Activated naive CD8-positive, alpha-beta T cell treated with anti-CD3 and anti-CD28 coated beads, Interleukin-2, amount 50 U/mL, for 16 hours (primary cell): ENCODE measurements at places on chromosomes 3 and 15.

GRCh38 chr15:75694241-75695182 is 18.1 kb downstream of the CSPG4 start:
- no peak for DNase-seq

GRCh38 chr3:124666067-124666466 is 64.2 kb upstream of the UMPS start:
- no peak for DNase-seq

DNA sequence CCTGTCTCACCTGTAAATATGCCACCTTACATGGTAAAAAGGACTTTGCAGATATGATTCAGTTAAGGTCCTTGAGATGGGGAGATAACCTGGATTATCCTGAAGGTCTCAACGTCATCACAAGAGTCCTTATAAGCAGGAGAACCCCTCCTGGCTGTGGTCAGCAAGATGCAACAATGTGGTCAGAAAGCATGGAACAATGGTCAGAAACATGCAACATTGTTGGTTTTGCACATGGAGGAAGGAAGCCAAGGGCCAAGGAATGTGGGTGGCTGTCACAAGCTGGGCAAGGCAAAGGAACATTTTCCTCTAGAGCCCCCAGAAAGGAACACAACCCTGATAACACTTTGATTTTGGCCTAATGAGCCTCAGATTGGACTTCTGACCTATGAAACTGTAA is 9.4 kb upstream of the SUMF1 start:
- no peak for DNase-seq

GRCh38 chr3:150169330-150169940 is 198.7 kb upstream of the PFN2 start:
- DNase-seq, result no peak

GRCh38 chr15:66008940-66009562 is 139.8 kb downstream of the RAB11A start:
- DNase-seq, result no peak

GRCh38 chr3:61032991-61033390 is 218.3 kb downstream of the FHIT start:
- DNase-seq, result no peak

GRCh38 chr15:60917461-60918145 is 311.5 kb downstream of the RORA start:
- no peak for DNase-seq

- DNase-seq, result no peak
Observed at GRCh38 chr15:67803299-67803698, 22.0 kb upstream of the SKOR1 start.

GRCh38 chr15:63057468-63058345 is 15.2 kb downstream of the TPM1 start:
- no peak for DNase-seq

DNA sequence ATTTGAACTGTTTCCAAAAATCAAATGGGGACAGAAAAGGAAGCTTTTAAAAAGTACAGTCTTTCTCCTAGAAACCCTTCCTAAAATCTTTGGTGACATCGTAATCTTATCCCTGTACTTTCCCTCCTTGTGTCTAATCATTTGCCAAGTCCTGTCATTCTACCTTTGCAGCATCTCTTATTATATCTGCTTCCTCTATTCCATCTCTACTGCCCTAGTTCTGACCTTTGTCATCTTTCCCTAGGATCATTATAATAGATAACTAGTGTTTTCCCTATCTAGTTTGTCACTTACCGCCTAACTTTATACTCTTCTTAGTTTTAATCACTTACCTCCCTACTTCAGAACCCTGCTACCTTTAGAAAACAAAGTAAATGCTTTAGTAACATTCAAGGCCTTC is 11.6 kb downstream of the USP8 start:
- no peak for DNase-seq

- DNase-seq, result no peak
Observed at GRCh38 chr15:51119120-51119519, 24.4 kb upstream of the TNFAIP8L3 start.

GRCh38 chr3:82424031-82424339 is 662.5 kb upstream of the GBE1 start:
- DNase-seq, result no peak

DNA sequence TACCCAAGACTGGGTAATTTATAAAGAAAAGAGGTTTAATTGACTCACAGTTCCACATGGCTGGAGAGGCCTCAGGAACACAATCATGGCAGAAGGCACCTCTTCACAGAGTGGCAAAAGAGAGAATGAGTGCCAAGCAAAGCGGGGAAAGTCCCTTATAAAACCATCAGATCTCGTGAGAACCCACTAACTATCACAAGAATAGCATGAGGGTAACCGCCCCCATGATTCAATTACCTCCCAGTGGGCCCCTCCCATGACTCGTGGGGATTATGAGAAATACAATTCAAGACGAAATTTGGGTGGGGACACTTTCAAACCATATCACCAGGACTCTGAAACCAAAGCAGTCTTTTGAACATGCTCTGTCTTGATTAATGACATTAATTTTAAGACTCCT is 7.0 kb downstream of the RTP3 start:
- DNase-seq, result no peak

DNA sequence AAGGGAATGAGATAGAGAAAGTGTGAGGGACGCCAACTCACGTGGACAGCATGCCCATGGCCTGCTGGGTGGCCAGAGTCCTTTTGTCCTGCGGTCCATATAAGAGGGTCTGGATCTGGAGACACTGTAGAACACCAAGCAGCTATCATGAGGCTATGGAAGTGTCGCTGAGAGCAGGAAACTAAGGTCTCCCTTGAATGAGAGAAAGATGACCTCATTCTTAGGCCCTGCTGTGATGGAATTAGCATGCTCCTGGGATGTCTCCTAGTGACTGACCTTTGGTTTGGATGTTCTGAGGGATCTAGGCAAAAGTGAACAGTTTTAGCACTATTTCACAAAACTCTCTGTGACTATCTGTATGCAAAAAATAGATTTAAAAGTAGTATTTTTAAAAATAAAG is 34.4 kb downstream of the SYNM start:
- no peak for DNase-seq

DNA sequence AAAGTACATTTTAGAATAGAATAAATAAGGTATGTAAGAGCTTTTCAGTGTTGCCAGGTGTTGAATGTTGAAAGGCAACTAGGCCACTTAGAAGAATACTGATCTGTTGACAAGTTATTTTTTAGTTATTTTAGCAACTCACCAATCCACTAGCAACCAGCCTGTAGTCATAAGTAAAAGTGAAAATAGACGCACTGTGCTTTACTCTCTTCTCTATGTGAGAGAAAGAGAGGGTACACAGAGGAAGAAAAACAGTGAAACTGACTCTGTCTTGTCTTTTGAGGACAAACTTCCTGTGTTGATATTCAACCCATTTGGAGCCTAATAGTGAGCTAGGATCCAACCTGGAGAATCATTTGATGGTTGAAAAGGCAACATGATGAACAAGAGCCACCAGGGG is 327.1 kb upstream of the GOLIM4 start:
- no peak for DNase-seq

- DNase-seq, result no peak
Observed at GRCh38 chr3:196633555-196634151, 5.8 kb upstream of the NRROS start.

GRCh38 chr3:50515565-50516439 is 12.4 kb upstream of the CACNA2D2 start:
- no peak for DNase-seq

GRCh38 chr3:63791974-63792373 is 27.1 kb upstream of the C3orf49 start:
- no peak for DNase-seq

DNA sequence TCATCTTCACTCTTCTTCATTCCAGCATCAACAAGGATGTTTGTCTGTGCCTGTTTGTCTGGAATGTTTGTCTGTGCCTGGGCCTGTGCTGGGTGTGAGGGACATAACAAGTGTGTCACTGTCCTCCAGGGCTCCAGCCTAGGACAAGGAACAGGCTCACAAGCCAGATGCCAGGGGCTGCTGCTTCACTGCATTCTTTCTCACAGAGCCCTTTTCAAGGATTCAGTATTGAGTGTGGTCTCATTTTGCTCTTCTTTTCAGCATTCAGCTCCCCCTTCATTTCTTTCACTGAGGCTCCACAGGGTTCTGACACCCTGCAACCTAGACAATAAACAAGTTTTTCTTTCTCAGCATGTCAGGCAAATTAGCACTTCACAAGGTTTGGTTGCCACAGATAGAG is 43.6 kb upstream of the KY start:
- no peak for DNase-seq

DNA sequence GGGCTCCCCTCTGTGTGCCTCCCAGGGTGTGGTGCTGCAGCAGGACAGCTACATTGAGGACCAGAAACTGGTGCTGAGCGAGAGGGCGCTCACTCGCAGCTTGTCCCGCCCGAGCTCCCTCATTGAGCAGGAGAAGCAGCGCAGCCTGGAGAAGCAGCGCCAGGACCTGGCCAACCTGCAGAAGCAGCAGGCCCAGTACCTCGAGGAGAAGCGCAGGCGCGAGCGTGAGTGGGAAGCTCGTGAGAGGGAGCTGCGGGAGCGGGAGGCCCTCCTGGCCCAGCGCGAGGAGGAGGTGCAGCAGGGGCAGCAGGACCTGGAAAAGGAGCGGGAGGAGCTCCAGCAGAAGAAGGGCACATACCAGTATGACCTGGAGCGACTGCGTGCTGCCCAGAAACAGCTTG is 53.7 kb downstream of the KLHL25 start:
- no peak for DNase-seq

DNA sequence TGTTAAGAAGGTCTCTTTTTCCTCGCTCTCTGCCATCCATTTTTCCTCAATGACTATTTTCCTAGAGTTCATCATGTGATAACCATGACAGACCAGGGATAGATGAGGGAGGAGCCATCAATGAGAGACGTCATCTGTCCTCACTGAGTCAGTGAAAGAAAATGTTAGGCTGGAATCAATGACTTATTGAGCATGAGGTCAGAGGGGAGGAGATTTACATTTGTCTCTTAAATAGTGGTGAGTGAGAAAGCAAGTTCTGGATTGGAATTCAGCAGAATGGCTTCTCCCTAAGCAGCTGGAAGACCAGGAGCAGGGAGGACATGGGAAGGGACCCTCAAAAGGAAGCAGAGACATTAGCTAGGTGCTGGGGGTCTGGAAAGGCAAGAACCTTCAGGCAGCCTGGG is 28.2 kb upstream of the USP3 start:
- DNase-seq, result no peak

- DNase-seq, result no peak
Observed at GRCh38 chr15:24684313-24684712, 8.7 kb downstream of the NPAP1 start.

DNA sequence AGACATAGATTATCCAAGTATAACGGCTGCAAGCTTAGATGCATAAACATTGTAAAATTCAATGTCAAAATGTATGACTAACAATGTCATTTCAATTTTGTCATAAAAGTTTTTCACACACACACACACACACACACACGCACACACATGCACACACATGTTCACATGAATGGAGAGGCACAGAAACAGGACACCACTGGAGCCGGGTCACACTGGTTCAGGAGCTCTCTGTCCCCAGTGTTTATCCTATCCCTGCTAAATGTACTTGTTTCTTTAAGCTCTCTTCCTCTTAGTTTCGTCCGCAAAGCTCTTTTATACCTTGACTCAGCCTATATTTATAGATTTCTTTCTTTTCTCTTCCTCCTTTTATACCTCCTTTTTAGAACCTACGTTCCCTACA is 249.9 kb downstream of the CADPS start:
- no peak for DNase-seq

DNA sequence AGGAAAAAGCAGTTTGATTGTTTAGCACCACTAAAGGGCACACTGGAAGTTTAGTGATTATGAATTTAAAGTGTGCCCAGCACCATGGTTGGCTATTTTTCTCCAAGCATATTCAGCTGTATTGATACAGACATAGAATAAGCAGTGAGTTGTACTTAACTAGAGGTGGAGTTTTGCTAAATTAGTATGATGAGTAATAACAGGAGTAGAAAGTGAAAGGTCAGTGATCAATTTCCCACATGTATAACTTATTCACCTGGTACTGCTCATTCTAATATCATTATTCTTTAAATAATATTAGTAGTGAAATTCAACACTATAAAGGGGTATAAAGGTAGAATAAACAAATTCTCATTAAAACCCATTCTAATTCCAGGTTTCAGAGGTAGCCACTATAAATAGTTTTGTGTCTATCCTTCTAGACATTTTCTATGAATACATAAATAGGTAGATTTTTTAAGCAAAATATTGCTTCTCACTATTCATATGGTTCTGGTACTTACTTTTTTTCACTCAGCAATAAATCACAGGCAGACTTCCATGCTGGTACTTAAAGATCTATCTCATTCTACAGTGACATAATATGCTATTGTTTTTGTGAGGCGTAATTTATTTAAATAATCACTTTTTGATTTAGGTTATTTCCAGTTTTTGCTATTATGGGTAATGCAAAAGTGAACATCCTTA is 732.9 kb downstream of the VGLL3 start:
- DNase-seq, result no peak

- DNase-seq, result no peak
Observed at GRCh38 chr3:139830817-139831216, 104.2 kb upstream of the CLSTN2 start.
